ENCODE measurements at places on chromosomes 3 and 15.

DNA sequence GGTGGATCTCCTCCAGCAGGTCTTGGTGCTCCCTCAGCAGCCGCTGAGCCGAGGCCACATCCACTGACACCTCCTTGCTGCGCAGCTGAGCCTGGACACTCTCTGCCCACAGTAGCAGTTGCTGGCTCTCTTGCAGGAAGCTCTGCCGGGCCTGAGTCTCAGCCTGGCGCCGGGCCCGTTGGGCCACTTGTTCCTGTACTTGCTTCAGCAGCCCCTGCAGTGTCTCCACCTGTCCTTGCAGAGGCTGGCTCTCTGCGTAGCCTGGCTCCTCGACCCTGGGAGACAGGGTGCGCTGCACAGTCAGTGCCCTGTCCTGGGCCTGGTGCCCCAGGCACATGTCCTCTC is 15.5 kb downstream of the SPTBN5 start:
- no peak for DNase-seq

- no peak for DNase-seq
These were observed 3.8 kb downstream of the NCBP2 start for GRCh38 chr3:196938576-196938975.

DNA sequence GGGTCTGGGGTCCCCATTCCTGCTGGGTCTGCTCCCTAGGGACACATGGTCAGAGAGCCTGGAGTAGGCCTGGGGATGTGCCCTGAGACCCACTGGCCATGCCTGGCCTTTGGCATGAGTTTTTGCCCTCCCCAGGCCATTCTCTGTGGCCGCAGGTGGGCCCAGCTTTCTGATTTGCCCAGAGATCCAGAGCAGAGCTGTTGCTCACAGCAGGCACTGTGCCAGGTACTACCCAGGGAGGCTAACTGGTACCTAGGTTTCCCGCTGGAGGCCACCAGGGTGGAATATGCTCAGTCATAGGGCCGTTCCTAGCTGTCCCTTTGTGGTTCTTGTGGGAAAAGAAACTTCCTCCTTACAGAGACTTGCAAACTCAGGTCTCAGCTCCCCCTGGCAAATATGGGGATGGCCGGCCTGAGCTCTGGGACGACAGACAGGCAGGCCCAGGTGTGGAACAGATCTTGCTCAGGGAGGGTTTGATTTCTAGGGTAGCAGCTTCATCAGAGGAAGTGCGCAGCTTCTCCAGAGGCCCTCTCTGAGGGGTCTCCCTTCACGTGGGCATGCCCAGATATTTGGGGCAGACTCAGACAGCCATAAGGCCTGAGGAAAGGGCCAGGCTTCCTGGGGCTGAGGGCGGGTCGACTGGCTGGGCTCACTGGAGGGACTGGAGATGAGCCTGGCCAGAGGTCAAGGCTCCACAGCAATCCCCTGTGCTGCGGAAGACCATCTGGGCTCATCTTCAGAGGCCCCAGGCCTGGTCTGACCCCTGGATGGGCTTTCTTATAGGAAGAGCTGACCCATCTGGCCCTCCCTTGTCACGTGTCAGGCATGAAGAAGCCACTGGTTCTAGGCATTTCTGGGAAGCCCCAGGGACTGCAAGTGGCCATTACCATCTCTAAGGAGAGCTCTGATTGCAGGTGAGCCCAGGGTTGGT is 28.0 kb downstream of the ACAA1 start:
- DNase-seq = no peak

GRCh38 chr3:168266335-168266734 is 170.6 kb upstream of the GOLIM4 start:
- no peak for DNase-seq

- DNase-seq = no peak
These were observed 422 bp downstream of the LSAMP start for GRCh38 chr3:116444819-116445310.

- DNase-seq = no peak
These were observed 37.6 kb upstream of the SLC7A14 start for GRCh38 chr3:170623524-170623923.

- DNase-seq = no peak
These were observed 50.4 kb upstream of the ATP2C1 start for GRCh38 chr3:130843441-130843840.

DNA sequence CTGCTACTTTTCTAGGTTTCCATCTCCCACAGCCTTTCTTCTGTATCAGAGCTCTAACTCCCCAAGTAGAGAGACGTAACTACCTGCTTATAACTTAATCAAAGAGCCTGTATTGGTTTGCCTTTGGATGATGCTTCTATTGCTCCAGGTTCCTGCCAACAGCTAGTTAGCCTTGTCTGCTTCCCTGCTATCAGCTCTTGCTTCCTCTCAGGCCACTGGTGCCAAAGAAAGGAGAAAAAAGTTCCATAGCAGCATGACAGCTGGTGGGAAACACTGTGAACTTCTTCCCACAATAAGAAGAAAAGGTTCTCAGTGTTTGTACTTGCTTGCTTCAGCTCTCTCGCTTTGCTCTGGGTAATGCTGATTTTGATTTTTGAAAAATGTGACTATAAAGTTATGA is 206.6 kb downstream of the GBE1 start:
- DNase-seq = no peak

- DNase-seq = no peak
These were observed 18.7 kb upstream of the ANXA2 start for GRCh38 chr15:60416484-60416883.

- DNase-seq = no peak
These were observed 352.3 kb downstream of the ROBO2 start for GRCh38 chr3:77392181-77392580.

GRCh38 chr15:29799859-29800258 is 22.4 kb downstream of the TJP1 start:
- DNase-seq = no peak

GRCh38 chr3:39390181-39390580 is 7.0 kb downstream of the SLC25A38 start:
- no peak for DNase-seq

DNA sequence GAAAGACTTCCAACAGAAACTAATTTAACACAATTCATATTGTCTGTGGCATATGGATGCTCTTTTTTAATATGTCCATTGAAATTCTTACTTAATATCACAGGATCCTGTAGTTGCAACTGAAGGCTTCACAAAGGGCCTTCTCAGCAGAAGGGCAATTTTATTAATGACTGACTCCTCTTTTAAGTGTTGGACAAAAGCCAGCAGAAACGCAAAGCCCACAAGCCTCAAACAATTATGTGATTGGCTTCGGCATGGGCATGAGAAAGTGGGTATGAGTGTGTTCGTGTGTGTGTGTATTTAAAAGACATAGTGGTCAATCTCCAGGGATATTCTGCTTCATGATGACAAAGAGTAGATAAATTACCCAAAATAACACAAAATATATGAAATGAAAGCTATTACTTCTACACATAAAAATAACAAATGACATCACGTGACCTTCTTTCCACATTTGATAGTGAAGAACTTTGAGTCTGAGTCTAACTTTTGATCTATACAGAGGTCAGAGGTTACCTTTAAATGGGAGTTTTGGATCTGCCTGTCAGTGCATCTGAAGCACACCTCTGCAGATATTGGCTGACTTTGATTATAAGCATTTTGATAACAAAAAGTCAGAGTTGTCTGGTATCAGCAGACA is 496.9 kb downstream of the CADM2 start:
- no peak for DNase-seq
